D341Med (cell line): ENCODE measurements at places on chromosomes 7 and 10.
A peak's percentile ranks its signal among the peaks of the same experiment; 100 is the strongest.

GRCh38 chr7:66377714-66378113 lies 172.6 kb downstream of the TPST1 start:
- no peak for DNase-seq

GRCh38 chr7:88200789-88201188 lies 19.0 kb downstream of the SRI start:
- DNase-seq: peak; percentile 62

- DNase-seq: no peak
Observed at GRCh38 chr10:12235796-12236195, 39.8 kb downstream of the CDC123 start.

DNA sequence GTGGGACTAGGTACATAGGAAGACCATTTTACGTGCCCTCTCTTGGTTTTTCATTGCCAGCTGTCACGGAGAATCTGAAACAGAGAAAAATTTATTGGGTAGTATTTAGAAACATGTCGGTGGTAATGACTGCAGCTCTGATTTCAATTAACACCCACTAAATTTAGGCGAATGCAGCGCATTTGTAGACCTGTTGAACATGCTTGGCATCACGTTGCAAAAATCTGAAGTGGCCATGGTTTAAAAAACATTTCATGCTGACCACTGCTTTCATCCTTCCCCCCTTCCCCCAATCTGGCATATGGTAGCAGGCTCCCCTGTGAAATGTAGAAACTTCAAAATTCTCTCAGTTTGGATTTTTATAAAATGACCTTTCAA lies 34.0 kb downstream of the LRMDA start:
- no peak for DNase-seq

DNA sequence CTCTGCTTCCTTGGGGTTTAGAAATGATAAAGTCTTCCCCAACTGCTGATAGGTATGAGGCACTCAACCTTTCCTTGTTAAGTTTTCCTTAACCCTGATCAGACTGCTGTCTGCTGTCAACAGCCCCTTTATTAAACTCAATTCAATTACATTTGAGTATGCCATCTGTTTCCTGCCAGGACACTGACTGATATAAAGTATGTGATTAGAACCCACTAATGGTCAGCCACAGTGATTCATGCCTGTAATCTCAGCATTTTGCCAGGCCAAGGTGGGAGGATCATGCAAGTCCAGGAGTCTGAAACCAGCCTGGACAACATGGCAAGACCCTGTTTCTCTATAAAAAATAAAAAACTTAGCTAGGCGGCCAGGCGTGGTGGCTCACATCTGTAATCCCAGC lies 18.1 kb downstream of the BAZ1B start:
- no peak for DNase-seq

DNA sequence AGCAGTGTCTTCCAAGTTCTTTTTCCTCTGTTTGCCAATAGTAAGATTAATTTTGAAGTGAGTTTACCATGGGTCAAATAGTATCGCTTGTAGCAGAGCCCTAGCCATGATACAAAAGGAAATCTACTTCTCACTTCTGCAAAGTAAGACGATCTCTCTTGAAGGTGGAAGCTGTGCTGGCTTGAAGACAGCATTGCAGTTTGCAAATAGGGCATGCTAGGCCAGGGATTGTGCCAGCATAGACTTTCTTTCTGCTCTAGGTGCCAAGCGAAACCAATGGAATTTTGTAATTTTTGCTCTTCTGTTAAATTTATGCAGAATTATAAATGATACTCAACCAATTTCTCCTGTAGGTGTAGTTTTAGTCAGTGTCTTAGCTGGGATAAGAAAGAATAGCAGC lies 74.5 kb downstream of the SLC13A1 start:
- no peak for DNase-seq

- DNase-seq: no peak
Observed at GRCh38 chr10:114301177-114301576, 62.1 kb downstream of the VWA2 start.

DNA sequence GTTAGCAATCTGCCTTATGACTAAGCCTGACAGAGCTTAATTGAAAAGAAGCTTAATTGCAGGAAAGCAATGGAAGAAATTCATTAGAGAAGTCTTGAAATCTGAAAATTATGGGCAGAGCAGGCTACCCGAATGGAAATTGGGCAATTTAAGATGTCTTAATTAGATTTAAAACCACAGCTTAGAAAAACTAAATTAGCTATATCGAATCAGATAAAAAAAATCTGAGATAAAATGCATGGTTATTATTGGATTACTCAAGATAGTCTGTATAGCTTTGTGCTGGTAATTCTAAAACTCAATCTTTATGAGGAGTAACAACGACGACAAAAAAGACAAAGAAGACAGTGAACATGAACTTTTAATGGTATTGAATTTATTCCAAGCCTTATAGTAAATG lies 248.1 kb upstream of the LRRN3 start:
- no peak for DNase-seq

- DNase-seq: no peak
Observed at GRCh38 chr10:22495396-22495795, 150.1 kb downstream of the SPAG6 start.

- DNase-seq: no peak
Observed at GRCh38 chr10:108362296-108362695, 1197.8 kb upstream of the SORCS1 start.

DNA sequence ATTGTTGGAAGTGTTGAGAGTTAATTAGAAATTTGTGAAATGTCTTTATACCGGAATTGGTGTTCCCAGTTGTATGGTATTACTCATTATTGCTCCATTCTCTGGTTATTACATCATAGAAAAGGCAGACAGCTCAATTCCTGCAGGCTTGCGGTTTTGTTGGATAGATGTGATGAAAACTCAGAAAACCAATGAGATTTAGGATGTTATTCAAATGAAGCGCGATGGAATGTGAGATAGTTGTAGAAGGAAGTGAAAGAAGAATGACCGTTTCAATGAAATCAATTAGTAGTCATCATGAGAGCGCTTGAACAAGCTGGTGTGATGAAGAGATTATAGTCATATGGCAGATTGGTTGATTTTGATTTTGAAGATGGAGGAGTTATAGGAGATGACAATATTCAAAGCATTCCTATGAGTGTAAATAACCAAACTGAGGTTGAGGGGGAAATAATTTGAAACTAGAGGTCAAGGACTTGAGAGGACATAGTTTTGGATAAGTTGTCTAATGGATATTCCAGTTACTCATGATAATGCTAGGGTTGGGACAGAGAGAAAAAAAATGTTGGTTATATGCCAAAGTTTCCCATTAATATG lies 991.5 kb downstream of the NRG3 start:
- DNase-seq: no peak

DNA sequence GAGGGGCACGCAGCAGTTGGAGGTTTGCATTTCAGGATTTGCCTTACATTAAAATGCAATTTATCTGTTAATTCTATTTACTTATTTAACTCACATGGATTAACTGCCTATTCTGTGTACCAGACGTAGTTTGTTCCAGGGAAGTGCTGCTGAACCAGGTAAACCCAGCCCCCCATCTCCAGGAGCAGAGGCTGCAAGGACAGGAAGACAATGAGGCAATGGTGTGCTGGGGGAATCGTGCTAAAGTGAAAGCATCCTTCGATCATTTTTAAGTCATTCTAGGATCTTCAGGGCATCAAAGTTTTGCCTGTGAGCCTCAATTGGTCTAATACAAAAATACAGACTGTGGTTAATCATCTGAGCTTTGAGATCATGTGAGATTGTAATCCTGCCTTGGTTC lies 166.4 kb downstream of the DNAJB6 start:
- no peak for DNase-seq

GRCh38 chr10:72564596-72564995 lies 61.3 kb downstream of the MICU1 start:
- no peak for DNase-seq

DNA sequence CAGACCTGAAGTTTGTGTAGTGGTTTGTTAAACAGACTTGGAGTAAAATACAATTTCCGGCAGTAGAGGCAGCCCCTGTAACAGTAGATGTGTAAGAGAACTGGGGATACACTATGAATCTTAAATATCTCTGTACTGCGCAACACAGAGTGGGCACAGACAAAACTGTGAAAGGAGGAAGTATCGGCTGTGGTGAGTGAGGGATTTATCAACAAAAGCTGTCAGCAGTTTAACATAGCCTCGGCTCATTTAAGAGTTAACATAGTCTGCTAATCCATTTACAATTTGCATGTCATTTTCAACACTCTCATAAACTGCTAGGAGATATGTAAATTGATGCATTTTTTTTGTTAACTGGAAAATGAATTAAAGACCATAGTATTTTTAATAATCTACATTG lies 225.2 kb downstream of the ZWINT start:
- no peak for DNase-seq

DNA sequence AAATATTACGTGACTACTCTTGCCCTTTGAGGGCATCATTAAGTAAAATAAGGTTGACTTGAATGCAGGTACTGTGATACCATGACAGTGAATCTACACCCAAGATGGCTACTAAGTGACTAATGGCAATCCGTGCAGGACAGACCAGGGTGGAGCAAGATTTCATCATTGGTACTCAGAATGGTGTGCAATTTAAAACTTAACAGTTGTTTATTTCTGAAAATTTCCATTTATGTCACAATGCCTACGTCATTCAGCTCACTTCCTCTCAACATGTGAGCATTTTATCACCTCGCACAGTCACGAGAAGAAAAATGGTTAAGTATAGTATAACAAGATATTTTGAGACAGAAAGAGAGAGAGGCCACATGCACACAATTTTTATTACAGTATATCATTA lies 50.3 kb upstream of the MET start:
- DNase-seq: no peak

GRCh38 chr7:114218283-114218682 lies 196.3 kb upstream of the FOXP2 start:
- no peak for DNase-seq

DNA sequence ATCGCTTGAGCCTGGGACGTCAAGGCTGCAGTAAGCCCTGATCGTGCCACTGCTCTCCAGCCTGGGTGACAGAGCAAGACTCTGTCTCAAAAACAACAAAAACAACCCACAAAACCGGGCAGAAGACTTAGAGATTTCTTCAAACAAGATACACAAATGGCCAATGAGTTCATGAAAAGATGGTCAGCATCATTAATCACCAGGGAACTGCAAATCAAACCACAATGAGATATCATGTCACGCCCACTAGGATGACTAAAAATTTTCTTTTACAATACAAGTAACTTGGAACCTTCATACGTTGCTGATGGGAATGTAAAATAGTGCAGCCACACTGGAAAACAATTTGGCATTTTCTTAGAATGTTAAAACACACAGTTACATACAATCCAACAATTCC lies 77.3 kb upstream of the GRID1 start:
- no peak for DNase-seq

- no peak for DNase-seq
Observed at GRCh38 chr10:43190775-43191174, 52.5 kb downstream of the CSGALNACT2 start.

GRCh38 chr7:146126767-146127509 lies 10.3 kb downstream of the CNTNAP2 start:
- DNase-seq: no peak

DNA sequence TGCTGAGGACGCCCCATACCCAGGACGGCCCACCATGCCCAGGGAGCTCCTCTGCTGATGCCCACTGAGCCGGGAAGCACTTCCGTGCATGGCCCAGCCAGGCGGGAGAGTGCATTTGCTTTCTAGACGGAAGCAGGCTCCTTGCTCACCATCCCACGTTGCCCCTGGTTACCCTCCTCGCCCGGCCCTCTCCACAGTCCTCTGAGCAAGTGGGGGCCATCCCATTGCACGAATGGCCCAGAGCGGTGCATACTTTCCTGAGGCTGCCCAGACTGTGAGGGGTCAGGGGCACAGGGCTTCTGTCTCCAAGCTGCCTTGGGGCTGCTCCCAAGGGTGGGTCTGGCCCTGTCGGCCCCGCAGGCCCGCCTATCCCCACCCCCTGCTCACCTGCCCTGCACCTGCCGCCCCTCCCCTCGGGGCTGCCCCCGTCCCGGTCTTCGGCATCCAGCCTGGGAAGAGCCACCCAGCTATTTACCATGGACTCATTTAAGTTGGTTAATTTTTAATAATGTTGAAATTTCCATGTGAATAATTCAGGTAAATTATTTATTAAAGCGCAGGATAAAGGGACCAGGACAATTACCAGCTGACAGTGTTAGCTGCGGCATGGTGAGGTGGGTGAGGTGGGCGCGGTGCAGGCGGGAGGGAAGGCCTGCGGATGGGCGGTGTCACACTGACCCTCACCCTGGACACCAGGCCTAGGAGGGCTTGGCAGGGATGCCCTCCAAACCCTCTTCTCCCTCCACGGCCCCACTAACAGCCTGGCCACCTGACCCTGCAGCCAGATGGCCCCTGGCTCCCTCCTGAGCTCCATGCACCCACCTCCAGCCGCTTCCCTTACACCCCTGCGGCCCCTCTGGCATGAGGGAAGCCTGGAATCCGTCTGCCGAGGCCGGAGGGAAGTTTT lies 104.4 kb downstream of the MICALL2 start:
- DNase-seq: peak; percentile 24

- peak; percentile 70 for DNase-seq
Observed at GRCh38 chr10:97407211-97407951, 6.2 kb upstream of the RRP12 start.

DNA sequence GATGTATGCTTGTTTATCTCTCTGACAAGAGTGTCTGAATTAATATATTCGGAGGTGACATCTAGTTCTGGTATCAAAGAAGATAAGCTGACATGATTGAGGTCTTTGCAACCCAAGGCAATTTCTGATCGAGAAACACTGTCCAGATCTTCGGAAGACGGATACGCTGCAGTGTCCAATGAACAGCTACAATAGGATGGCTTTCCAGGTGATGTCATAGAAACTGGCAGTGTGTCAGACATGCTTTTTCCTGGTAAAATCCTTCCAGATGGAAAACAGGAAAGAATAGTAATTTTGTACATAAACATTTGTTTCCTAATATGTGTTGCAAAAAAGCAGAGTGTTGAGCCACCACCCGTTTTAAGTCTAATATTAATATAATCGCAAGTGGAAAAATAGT lies 33.4 kb downstream of the VWDE start:
- no peak for DNase-seq

DNA sequence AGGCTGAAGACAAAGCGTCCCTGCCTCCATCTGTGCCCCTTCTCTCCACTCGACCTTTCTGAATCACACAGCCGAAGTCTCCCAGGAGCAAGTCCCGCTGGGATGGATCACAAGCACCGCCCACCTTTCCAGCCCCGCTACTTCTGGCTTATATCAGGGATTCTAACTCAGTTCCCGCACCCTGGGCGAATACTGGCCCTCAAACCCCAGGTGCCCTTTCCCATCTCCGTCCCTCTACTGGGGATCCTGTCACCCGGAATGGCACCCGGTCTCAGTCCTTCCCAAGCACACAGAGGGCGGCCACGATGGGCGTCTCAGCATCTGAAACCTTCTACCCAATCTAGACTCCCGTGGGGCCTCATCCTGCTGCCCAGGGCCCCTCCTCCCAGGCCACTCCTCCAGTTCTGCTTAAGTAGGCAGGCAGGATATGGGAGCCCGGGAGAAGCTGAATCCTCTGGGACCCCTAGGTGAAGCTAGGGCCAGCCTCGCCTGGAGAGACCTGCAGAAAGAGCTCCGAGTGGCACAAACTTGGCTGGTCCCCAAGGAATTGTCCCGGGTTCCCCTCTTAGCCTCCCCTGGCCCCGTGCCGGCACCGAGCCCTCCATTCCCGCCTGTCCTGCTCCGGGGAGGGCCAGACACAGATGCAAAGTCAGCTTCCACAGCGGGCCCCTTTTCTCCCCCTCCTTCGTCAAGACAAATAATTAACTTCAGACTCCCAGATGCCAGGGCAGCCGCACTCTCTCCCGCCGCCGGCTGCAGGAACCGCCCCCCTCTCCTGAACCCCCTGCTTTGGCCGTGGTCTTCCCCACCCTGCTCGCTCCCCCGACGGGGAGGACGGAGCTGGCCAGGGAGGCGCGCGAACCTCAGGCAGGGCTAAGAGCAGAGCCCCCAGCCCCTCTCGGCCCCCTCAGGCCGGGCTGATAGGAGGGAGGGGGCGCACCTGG lies 612 bp downstream of the KCP start:
- peak; percentile 88 for DNase-seq
